Left lung (tissue), 14 donors: ENCODE measurements at places on chromosomes 13 and 19. TPM values are rescaled to one million over a fixed set of nuclear protein-coding genes. Genes with fewer than 3 reads are reported as not detected.
A peak's percentile ranks its signal among the peaks of the same experiment; 100 is the strongest.

Gene CD177
- total RNA-seq, result 13.8 TPM

DNA sequence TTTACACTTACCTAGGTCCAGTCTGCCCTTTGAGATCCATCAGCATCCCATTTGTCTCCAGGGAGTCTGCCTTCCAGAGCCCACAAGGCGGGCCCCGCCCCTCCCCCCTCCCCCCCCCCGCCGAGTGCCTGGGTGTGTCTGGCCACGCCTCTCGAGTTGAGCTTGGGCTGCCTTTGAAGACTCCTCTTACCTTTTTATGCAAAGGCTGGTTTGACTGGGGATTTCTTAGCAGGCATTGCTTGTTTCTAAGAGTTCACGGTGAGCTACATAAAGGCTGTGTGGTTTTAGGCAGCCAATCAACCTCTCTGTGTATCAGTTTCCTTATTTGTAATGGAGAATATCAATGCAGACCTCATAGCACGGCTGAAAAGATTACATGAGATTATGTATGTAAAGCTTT is 11.3 kb downstream of the GPR12 start:
- DNase-seq, result no peak

DNA sequence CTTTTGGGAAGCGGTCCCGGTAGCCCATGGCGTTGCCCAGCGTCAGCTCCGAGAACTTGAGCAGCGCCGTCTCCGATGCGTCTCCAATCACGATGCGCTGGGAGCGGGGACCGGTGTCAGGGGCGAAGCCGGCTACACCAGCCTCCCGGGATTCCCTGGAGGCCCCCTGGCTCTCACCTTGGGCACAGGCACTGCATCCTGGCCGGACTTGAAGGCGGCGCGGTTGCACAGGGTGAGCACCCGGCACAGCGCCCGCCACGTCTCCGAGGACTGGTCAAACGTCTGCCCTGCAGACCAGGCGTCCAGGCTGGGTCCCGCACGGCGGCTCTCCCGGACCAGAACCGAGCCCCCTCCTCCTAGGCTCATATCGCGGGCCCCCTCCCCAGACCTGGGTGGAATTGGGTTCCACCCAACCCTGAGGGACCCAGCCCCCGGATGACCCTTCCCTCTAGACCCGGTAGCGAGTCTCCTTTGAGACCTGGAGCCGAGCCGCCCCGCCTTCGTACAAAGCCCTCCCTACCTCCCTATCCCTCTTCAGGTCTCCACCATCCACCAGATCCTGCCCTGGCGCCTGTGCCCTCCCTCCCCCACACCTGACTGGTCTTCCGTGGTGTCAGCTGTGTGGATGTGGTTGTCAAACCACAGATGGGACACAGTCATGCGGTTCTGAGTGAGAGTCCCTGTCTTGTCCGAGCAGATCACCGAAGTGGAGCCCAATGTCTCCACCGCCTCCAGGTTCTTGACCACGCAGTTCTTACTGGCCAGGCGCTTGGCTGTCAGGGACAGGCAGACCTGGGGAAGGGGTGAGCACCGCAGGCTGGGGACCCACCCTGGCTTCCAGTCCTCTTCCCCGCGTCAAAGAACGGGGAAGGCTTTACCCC is 4.8 kb downstream of the ATP4A start:
- no peak for DNase-seq

DNA sequence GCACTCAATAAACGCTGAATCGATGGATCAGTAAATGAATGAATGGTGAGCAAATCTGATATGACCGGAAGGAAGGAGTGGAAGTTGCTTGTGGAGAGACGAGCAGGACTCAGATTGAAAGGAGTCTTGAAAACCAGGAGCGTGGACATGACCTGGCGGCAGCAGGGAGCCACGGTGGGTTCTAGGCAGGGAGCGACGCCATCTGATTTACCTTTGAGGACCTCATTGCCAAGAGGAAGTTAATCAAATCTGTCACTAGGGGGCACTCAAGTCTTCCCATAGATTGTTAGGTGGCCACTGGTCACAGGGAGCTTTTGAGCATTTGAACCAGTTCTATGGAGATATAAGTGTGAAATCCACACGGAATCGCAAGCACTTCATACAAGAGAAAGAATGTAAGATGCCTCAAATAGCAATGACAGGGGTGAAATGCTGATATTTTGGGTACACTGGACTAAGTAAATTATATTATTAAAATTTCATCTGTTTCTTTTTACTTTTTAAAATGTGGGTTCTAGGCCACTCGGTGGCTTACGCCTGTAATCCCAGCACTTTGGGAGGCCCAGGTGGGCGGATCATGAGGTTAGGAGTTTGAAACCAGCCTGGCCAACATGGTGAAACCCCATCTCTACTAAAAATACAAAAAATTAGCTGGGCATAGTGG is 9.2 kb upstream of the FBN3 start:
- DNase-seq, result peak; percentile 61

DNA sequence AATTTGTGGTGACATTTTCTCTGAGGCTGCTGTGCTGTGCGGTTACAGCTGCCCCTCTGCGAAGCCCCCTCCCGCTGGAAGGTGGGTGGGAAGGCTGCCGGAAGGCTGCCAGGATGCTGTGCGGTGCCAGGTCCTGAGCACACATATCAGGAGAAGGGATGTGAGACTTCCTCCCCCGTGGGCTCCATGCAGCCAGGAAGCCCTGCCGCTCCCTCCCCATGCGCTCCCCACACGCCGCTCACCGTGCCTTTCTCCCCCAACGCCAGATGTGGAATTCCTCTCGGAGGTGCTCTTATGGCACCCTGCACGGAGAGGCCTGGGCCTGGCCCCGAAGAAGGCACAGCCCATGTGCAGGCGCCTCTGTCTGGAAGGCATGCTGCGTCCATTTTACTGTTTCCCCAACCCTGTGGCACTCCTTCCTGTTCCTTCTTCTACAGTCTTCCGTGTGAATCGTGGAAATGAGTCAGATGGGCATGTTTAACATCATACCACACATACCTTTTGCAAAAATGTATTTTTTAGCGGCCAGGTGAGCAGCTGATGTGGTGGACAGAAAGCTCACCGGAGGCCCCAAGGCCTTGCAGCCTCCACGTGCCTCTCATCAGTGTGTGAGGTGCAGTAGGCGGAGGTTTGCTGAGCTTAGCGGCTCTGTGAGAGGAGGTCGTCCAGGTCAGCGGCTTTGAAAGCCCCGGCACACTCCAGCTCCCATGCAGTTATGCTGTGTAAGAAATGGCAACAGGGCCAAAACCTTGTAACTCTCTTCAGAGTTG is 88.0 kb downstream of the ATP11A start:
- no peak for DNase-seq

DNA sequence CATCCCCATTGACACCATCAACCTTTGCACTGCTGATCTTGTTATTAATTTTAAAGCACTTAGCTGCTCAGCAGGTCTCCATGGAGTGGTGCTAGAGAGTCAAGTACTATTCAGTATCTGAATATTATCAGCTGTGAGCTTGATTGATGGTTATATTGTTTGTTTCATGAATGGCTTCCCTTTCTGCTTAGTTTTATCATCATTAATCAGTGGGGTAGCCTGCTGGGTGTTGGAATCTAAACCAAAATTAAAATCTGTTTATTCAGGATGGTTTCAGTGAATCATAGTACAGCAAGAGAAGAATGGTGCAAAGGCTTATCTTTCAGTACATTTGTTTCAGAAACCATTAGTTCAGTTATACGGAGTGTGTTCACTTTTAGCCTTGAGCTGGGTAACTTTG is 42.5 kb upstream of the SCEL start:
- DNase-seq, result no peak

- DNase-seq, result no peak
Measured at GRCh38 chr13:100330662-100331061, 241.8 kb downstream of the PCCA start.

GRCh38 chr13:113275387-113275786 is 21.7 kb upstream of the LAMP1 start:
- DNase-seq, result peak; percentile 35

GRCh38 chr13:95056266-95056665 is 245.0 kb downstream of the ABCC4 start:
- no peak for DNase-seq
